Stimulated activated CD4-positive, alpha-beta T cell treated with anti-CD3 and anti-CD28 coated beads, Interleukin-15, amount 100 ng/mL, for 24 hours (primary cell): ENCODE measurements at places on chromosomes 13 and 19.

GRCh38 chr19:33432446-33433170 is 59.1 kb downstream of the CEBPG start:
- no peak for DNase-seq

DNA sequence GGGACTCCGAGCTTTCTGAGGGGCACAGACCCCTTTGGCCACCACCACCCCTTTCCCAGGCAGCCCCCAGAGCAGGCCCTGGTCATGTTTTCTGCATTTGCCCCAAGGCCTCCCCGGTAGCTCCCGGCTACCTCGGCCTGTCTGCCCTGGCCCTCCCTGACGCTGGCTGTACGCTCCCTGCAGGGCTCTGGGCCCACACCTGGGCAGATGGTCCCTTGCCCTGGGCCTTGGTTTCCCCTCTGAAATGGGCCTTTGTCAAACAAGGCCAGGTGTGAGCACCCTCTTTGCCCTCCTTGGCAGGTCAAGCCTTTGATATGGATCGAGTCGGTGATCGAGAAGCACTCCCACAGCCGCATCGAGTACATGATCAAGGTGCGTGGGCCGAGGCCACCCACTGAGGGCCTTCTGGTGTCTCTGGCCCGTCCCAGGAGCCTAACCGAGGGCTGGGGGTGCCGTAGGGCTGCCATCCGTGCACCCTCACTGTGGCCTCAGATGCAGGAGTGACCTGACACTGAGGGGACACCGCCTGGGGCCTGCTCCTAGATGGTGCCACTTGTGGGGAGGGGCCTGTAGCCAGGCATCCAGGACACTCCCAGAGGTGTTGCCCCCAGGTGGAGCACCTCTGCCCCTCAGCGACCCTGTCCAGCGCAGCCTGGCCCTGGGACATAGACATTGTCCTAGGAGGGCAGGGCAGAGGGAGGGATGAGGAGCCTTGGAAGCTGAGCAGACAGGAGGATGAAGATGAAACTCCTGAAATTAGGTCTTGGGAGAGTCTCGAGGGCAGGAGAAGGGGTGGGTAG is 30.3 kb downstream of the AP1M1 start:
- no peak for DNase-seq

DNA sequence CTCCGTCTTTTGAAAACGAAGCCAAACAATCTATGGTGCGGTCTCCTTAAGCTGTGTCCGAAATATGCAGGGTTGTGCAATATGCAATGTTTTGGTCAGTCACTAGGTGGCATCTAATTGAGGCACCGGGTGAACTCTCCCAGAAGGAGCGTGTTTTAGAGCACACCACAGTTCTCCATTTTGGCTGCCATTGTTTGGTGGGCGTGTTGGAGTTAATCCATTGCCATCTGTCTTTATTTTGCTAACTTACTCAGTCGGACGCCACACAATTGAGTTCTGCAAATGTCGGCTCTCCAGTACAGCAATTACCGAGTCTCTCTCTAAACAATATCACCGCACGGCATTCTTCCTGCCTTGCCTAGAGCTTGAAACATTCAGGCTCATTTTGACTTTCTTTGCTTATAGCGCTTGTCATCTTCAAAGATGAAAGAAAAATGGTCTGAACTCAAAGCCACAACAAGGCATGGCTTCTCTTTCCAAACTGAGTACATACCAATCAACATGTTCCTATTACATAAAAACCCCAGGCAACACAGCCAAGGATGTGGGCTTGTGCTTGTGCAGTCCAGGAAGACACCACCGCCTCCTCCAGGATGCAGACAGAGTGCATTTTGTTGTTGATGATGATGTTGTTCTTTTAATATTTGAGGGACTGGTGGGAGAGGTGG is 182.0 kb upstream of the SERP2 start:
- peak; percentile 41 for DNase-seq

DNA sequence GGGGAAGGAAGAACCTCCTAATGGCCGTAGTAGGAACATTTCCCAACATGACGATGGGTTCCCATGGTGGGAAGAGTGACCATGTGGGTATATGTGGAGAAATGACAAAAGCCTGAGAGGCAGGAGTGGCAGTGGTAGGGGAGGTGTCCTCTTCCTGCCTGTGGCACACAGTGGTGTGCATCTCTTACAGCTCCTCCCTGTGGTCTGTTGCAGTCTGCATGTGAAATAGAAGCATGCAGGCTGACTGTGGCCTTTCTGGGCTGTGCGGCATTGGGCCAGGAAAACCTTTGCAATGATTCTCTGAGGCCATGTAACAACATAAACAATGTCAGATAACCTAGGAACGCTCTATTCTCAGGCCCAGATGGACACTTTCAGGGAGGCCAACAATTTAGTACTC is 84.0 kb downstream of the LACC1 start:
- no peak for DNase-seq

GRCh38 chr13:22562116-22562515 is 618.7 kb upstream of the SGCG start:
- no peak for DNase-seq

GRCh38 chr13:35139591-35139990 is 197.5 kb downstream of the NBEA start:
- no peak for DNase-seq

GRCh38 chr19:56525214-56525860 is 13.4 kb upstream of the ZFP28 start:
- no peak for DNase-seq
